ENCODE measurements at places on chromosomes 1 and 21.

GRCh38 chr1:246569248-246570238 is 3.3 kb downstream of the CNST start:
- peak; percentile 64 for DNase-seq

GRCh38 chr1:183648042-183648441 is 5.1 kb downstream of the APOBEC4 start:
- DNase-seq = no peak

GRCh38 chr1:24899581-24900485 is 30.2 kb downstream of the RUNX3 start:
- DNase-seq = peak; percentile 11

GRCh38 chr1:237244778-237245177 is 202.8 kb downstream of the RYR2 start:
- DNase-seq = no peak

GRCh38 chr1:186783193-186783592 is 45.6 kb upstream of the PLA2G4A start:
- DNase-seq = no peak

GRCh38 chr1:65174585-65174984 is 26.6 kb downstream of the AK4 start:
- DNase-seq = no peak

GRCh38 chr1:1146026-1146425 is 27.7 kb upstream of the TTLL10 start:
- DNase-seq = no peak

- DNase-seq = no peak
Measured at GRCh38 chr1:29786195-29786594, 549.9 kb downstream of the PTPRU start.

DNA sequence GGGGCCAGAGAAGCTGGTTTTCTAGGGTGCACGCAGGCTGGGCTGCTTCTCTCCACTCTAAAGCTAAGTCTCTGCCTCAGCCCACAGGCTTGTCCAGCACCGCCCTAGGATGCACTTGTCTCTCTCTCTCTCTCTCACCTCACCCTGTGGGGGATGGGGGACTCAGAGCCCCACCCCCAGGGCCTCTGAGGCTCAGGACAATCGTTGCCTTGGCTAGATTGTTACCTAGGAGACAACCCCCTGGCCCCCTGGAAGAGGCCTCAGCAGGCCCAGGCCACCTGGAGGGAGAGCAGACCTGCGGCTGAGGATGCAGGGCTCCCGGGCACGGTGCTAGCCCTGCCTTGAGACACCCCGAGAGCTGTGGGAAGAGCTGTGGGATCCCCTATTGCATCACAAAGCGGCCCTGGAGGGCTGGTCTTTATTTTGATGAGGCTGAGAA is at the start of gene ACTRT2:
ACTRT2 (plus strand) TSS at position 235 of the 439 bp plus-strand sequence. CDS start 220 bp downstream, outside the sequence.
- DNase-seq = no peak

DNA sequence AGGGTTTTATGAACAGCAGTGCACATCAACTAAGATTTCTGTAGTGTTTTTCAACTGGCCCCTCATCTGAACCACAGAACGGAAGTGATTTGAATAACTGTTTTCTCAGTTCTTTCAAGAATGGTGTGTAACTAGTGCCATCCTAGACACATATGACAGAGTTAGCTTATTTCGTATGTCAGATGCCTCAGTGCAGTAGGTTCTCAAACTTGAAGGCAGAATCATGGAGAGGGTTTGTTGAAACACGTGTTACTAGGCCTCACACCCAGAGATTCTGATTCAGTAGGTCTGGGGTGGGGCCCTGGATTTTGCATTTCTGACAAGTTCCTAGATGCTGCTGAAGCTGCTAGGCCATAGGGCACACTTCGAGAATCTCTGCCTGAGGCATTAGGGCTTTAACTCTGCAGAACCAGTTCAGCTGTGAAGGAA is 49.0 kb downstream of the SCCPDH start:
- DNase-seq = no peak

- DNase-seq = no peak
Measured at GRCh38 chr1:195188821-195189220, 1419.4 kb downstream of the KCNT2 start.

DNA sequence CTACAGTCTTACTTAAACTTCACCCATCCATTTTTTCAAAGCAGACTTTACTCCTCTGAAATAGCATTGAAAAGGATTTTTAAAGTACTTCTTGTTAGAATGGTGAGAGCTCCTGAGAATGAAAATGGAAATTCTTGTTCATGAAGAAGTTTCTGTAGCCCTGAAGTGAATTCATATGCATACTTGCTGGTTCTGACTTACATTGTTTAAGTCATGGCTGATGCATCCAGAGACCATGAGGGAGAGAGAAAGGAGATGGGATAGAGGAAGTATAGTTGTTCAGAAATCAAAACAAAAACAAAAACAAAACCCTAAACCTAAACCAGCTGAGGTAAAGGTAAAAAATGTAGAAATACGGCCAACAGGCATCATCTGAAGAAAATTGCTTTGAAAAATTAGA is 27.1 kb upstream of the SAMSN1 start:
- no peak for DNase-seq

DNA sequence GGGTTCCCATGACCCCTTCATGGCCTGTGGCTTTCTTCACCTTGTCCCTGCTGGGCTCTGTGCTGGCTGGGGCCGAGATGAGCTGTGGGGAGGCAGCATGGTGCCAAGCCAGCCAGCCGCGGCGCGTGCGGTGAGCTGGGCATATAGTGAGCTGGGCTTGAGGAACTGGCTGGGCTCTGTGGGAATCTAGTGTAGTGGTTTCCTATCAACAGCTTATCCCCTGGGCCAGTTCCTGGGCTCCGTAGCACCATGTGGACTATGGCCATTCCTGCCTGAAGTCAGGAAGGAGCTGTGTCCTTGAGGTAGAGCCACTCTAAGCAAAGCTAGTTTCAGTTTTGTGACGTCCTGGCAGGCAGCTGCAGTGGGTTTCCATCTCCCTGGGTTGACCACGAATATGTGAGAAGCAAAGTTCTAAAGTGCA is 1.8 kb downstream of the NCMAP start:
- no peak for DNase-seq

- no peak for DNase-seq
Measured at GRCh38 chr1:113307771-113308445, 82.4 kb upstream of the MAGI3 start.
